AG09309 (cell line): ENCODE measurements at places on chromosomes 3 and 15.

DNA sequence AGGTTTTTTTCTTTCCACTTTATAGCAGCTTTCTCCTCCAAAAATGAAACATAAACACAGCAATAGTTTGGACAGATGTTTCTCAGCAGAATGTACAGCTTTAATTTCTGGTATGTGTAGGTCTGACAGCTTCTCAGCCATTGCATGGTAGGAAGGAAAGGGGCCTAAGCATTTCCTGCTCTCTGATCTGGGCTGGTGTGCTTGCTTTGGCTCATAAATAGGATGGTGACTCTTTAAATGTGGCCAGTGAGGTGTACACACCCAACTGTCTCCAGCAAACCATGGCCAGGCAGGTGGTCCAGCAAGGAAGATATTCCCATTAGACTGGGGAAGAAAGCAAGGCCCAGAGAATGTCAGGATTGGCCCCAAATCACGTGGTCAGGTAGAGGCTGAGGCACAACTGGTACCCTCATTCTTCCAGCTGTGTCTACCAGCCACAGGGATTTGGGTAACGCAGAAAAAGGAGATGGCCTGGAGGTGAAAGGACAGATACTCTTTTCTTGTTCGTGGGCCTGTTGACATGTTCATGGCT, 52.1 kb downstream of the ITGA11 start:
- DNase-seq = no peak

- DNase-seq = no peak
These were observed 362.7 kb upstream of the ARRDC4 start for GRCh38 chr15:97597801-97598200.

DNA sequence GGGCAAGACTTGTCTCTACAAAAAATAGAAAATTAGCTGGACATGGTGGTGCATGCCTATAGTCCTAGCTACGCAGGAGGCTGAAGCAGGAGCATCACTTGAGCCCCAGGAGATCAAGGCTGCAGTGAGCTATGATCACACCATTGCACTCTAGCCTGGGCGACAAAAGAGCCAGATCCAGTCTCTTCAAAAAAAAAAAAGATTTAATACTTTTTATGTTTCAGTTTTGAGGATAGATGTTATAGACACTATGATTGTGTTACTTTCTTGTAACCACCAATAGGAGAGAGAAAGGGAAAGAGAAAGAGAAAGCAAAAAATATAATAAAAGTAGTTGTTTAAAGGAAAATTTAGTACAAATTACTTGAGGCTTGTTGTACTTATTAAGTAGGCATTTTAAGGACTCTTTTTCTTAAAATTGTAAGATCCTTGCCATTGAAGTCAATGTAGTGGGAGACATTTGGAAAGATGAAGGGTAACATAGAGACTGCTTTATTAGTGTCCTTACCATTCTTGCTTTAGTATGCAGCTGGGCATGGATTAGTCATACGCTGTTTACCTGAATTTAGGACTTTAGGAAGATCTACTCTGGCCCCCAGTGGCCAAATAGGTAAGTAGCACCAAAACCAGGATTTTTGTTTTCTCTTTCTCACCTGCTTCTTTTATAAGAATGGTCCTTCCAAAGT, 35.1 kb upstream of the ZDHHC23 start:
- peak; percentile 37 for DNase-seq

GRCh38 chr15:33701304-33701696, 267.0 kb upstream of the CHRM5 start:
- DNase-seq = no peak

DNA sequence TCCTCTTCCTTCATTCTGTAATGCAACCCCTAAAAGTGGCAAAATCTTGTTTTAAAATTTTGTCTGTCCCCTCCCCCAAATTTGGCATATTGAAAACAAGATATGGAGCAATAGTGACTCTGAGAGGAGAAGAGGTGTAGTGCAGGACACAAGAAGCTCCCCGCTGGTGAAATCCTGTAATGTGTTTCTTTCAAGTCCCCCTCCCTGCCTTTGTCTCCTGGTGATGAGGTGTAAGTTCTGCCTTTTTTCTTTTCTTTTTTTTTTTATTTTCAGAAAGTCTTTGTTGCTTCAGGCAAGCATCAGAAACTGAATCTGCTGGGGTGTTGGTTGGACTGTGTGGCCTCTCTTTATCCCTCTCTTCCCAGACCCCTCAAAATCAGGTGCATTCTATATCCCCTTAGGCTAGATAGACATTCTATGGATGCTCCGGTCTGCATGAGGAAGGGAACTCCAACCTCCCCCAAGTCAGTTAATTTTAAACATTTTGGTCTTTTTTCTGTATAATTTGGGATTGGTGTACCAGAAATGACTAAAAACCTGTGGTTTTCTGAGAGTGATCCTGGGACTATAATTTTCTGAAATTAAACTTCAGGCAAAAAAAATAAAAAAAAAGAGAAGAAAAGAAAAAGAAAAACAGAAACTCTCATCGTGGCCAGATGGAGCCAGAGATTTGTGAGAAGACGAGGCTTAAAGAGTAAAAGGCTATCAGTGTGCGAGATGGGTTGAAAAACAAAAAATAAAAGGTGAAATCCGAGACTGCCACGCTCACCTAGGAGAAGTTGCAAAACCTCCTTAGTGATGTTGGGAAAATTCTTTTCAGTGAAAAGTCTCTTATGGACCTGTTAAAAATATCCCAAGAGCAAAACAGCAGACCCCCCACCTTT, 21.4 kb downstream of the ACKR2 start:
- no peak for DNase-seq
